ENCODE measurements at places on chromosomes 5 and 9.

DNA sequence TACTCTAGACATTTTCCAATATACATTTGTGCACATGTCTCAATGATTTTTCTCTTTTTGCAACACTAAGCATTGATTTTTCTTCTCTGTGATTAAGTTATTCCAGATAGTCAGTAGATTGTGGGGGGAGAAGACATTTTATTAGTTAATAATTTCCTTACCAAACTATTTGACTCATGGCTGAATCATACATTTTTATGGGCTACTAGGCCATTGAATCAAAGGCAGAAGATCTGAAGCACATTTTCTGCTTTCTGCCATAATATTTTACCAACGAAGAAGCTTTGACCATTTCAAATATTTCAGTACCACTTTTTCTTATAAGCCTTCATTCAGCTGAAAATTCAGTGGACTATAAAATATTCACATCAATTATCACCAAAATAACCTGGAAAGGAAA, 175.6 kb downstream of the IRX2 start:
- DNase-seq: no peak

- no peak for DNase-seq
Measured at GRCh38 chr9:16352791-16353401, 517.6 kb downstream of the BNC2 start.

GRCh38 chr9:27209034-27209433, 87.9 kb downstream of the EQTN start:
- no peak for DNase-seq

DNA sequence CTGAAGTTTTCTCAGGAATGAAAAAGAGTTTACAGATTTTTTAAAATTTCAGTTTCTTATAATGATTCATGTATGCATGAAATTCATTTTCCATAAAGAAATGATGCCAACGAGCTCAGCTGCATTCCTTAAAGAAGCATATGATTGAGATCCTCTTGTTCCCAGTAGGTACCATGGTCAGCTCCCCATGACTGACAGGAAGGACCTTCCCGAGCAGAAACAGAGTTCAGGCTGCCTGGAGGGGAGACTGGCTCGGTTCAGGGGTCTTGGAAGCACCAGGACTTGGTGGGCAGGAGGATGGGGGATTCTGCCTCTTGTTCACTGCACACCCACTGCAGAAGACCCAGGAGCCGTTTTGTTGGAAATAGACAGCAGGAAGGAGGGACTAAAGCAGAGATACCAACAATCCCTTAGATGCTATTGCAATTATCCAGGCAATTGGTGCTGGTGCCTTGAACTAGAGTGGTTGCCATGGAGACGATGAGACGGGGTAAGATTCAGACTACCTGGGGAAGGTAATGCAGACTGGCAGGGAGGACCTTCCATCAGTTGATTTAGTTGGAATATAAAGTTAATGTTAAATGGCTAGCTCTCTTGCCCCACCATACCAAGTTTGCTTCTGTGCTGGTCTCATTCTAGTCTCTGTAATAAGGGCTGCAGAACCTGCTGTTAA, 447.8 kb downstream of the MTRR start:
- peak; percentile 21 for DNase-seq

- no peak for DNase-seq
Measured at GRCh38 chr9:34145165-34145564, 18.7 kb upstream of the DCAF12 start.

DNA sequence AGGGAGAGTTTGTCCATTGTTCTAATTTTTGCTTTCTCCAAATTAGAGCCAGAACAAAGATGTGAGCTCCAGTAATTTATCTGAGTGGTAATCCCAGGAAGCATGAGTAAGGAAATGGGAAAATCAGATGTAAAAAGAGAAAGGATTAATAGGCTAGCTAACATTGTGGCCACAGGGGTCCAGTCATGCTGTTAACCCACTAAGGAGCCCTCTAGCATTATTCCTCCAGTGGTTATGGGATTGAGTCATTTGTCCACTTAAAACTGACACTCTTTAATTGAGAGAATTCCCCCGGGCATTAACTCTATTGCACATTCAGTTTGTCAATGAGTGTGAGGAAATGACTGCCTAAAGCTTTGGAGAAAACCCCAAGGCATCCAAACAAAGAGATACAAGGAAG, 700.3 kb upstream of the TYRP1 start:
- DNase-seq: no peak

GRCh38 chr9:112248722-112249121, 73.6 kb upstream of the SUSD1 start:
- DNase-seq: no peak

- no peak for DNase-seq
Measured at GRCh38 chr9:27504259-27504658, 19.8 kb upstream of the IFNK start.

GRCh38 chr9:126617823-126618165, 4.1 kb downstream of the LMX1B start:
- no peak for DNase-seq

GRCh38 chr9:135989157-135989556, 28.0 kb upstream of the UBAC1 start:
- DNase-seq: no peak

- DNase-seq: no peak
Measured at GRCh38 chr5:38551030-38552017, 5.1 kb downstream of the LIFR start.

- DNase-seq: no peak
Measured at GRCh38 chr5:126619781-126620180, 19.0 kb downstream of the PHAX start.

DNA sequence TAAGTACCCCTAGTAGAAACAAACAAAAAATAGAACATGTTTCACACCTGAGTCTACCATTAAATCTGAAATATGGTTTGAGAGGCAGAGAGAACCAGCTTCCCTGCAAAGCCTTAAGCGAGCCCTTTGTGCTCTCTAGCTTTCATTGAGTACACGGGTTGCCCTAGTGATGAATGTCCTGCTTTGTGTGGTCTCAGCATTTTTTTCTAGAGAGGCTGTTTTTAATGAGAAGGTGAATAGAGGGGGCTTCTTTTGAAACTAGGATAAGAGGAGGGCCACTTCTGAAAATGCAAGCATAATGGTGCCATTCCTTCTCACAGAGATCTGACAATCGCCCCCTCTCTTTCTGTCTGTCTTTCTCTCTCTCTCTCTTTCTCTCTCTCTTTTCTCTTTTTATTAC, 131.3 kb downstream of the MACIR start:
- no peak for DNase-seq

DNA sequence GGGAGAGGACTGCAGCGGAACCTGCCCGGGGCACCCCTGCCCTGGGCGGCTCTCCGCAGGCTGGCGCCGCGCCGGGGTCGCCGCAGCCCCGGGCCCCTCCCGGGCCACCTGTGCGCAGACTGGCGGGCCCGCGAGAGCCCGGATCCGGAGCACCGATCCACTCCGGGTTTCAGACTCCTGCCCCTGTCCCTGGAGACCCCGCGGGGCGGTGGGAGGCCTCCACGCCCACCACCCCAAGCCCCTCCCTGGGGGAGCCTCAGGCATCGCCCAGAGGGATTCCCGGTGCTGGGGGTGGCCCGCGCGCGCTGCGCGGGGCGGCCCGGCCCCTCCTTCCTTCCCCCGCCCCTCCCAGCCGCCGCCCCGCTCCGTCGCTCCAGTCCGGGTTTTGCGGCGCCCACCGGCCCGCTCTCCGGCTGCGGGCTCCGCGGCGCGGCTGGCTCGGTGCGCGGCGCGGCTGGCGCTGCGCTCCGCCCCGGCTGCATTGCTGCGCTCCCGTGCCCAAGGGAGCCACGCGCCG, at the start of gene UNC5A:
Gene UNC5A (plus strand): TSS at position 479 of the 517 bp plus-strand sequence. CDS start 192 bp downstream, outside the sequence.
- DNase-seq: peak; percentile 92

DNA sequence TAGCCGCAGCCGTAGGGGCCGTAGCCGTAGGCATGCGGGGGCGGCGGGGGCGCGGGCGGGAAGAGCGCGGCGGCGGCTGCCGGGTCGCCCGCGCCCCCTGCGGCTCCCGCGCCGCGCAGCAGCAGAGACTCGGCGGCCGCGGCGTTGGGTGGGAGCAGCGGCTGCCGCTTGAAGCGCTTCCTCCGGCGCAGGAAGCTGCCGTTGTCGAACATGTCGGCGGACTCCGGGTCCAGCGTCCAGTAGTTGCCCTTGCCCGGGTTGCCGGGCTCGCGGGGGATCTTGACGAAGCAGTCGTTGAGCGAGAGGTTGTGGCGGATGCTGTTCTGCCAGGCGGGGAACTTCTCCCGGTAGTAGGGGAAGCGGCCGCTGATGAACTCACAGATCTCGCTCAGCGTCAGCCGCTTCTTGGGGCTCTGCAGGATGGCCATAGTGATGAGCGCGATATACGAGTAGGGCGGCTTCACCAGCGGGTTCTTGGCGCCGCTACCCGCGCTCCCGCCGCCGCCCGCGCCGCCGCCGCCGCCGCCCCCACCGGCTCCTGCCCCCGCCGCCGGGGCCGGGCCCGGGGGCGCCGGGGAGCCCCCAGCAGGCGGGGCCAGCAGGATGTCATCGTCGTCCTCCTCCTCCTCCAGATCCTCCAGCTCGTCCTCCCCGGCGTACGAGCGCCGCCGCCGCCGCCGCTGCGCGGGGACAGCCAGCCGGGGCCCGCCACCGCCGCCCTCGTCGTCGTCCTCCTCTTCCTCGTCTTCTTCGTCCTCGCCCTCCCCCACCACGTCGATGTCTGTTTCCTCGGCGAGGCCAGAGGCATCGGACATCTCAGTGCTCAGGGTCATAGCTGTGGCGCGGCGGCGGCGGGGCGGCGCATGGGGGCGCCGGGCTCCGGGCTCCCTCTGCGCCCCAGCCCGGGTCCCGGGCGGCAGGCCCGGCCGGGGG, 781 bp downstream of the FOXD1 start:
- peak; percentile 55 for DNase-seq

DNA sequence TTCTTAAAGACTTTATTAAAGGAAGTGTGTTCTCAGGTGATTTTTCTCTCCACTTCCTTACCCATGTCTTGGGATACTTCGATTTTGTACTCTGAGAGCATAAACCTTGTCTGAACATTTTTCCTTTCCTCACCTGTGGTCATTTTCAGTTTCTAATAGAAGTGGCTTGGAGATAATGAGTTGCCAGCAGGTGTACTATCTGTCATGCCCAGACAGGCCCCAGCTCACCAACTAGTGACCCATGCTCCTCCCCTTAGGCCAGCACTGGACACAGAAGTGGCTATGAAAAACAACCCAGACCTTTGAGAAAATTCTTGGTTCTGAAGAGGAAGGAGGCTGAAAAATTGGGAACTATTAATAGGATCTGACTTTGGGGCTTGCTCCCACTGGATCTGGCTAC, 49.2 kb upstream of the SMIM32 start:
- no peak for DNase-seq

- DNase-seq: no peak
Measured at GRCh38 chr5:159874263-159874662, 42.0 kb upstream of the ADRA1B start.

DNA sequence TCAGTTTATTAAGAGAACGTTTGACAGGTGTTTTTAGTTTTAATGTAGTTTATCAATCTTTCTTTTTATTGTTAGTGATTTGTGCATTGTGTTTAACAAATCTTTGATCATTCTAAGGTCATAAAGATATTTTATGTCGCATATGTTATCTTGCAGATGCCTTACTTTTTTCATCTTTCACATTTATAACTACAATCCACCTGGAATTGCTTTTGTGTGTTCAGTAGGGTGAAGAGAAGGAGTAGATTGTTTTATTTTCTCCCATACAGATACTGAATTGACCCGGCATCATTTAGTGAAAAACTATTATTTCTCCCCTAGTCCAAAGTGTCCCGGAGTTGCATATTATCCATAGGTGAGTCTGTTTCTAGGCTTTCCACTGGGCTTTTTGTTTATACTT, 179.4 kb upstream of the RGMB start:
- no peak for DNase-seq

DNA sequence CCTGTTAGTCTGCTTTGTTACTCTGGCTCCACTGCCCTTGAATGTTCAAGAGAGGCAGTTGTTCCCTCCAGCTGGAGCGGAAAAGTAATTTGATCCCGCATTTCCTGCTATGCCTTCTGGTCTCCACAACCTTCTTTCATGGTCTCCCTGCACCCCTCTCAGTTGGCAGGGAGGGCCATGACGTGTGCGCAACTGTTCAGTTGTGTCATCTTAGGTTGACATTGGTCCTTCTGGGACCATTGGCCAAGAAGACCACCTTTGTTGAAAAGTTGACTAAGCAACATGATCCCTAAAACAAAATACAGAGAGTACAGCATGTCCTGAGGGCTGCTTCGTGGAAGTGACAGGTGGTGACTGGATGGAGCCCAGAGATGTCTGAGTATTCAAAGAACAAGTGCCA, 192.5 kb upstream of the TUT7 start:
- no peak for DNase-seq

DNA sequence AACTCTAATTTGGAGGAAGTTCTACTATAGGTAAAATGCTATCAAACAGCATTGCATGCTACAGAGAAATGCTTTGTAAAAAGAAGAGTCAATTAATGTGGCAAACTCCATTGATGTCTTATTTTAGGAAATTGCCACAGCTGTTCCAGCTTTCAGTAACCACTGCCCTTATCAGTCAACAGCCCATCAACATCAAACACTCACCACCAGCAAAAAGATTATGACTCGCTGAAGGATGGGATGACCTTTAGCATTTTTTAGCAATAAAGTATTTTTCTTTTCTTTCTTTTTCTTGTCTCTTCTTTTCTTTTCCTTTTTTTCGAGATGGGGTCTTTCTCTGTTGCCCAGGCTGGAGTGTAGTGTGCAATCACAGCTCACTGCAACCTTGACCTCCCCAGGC, 26.0 kb downstream of the CRHBP start:
- DNase-seq: no peak

- DNase-seq: no peak
Measured at GRCh38 chr5:75886706-75887105, 169.5 kb upstream of the POC5 start.

DNA sequence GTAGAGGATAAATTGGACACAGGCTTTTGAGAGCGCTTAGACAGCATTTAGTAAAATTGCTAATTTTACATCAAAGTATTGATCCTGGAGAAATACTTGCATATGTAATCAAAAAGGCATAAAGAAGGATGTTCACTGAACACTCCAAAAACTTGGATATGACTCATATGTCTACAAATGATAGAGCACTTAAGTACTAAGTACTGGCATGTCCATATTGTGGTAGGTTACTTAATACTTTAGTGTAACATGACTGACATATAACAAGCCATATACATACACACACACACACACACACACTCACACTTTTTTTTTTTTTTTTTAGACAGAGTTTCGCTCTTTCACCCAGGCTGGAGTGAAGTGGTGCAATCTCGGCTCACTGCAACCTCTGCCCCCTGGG, 361.9 kb downstream of the ARHGEF28 start:
- DNase-seq: no peak

- no peak for DNase-seq
Measured at GRCh38 chr9:68416936-68417564, 60.6 kb downstream of the PGM5 start.

GRCh38 chr5:28917631-28918030, 1879.2 kb upstream of the CDH9 start:
- DNase-seq: no peak

DNA sequence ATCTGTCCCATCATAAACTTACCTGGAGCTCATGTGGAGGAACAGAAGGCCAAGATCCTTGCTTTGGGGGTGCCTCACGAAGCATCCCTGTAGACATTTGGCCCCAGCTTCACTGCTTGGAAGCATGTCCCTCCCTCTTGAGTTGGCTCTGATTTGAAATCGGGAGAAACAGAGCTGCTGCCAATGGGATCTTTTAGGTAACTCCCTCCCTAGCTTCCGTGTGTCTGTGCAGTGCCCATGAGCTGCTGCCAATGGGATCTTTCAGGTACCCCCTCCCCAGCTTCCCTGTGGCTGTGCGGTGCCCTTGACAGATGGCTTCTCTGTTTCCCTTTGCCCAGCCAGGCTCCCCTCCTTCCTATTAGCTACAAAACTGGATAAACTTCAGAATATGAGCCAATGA, 178.0 kb downstream of the NR3C1 start:
- no peak for DNase-seq

GRCh38 chr9:107309271-107309670, 26.2 kb downstream of the RAD23B start:
- no peak for DNase-seq

Data from nephron progenitor cell (in vitro differentiated cells).